Cortex of kidney (tissue), 1 donor: ENCODE measurements at places on chromosomes 5 and 9.

DNA sequence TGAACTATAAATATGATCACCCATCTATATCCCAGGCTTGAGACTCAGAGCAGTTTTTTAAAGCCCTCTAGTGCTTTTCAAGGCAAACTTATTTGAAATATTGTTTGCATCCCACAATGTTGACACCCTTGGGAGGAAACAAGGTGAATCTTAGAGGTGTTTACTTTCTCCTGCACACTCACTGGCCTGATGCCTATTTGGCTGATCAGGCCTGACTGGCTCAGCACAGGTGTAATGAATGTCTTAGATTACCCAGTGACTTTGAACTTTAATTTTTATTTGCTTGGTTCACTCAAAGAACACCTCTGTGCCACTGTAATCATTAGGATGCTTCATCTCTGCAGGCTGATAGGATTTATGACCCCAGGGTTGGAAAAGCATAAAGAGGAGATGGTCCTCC lies 158.3 kb downstream of the KCTD16 start:
- no peak for DNase-seq

GRCh38 chr5:88671106-88671504 lies 211.9 kb downstream of the MEF2C start:
- DNase-seq, result no peak

DNA sequence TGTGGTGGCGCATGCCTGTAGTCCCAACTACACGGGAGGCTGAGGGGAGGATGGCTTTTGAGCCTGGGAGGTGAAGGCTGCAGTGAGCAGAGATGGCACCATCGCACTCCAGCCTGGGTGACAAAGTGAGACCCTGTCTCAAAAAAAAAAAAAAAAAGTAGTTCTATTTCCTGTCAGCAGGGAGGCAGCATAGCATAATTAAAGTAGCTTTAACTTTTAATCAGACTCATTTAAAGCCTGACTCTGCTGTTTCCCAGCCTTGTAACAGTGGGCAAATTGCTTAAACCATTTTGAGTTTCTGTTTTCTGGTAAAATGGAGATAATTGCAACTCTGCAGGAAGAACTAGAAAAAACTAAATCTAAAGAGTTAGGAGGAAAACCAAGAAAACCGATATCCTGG lies 31.2 kb downstream of the CNOT6 start:
- no peak for DNase-seq

DNA sequence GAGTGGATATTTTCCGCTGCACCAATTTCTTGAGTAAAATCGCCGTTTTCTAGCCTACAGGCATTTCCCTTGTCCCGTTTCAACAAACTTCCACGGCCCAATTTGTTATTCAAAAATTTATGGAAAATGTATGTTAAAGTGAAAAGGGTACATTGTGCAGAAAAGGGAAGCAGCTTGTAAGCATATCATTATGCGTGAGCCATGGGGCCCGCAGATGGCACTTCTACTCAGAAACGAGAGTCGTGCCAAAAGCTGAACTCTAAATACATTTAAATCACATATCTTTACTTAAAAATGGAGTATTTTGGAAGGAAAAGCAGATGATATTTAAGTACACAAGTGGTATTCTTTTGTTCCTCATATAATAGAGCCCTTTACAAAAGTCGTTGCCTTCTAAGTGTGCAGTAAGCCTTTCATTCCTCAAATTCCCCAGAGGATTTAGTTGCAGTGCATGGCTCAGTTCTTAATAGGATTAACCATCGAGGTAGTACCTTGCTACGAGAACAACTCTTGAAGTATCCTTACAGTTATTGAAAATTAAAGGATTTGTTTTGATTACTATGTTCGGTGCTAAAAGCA lies 1227.2 kb upstream of the WWC1 start:
- DNase-seq, result no peak

DNA sequence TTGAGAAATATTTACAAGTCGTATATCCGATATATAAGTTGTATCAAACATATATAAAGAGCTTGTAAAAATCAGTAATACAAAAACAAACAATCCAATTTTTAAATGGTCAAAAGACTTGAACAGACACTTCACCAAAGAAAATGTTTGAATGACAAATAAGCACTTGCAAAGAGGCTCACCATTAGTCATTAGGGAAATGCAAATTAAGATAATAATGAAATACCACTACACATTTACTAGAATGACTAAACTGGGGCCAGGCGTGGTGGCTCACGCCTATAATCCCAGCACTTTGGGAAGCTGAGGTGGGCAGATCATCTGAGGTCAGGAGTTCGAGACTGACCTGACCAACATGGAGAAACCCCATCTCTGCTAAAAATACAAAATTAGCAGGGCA lies 134.6 kb upstream of the HAND1 start:
- DNase-seq, result no peak

GRCh38 chr5:31229266-31229665 lies 35.8 kb downstream of the CDH6 start:
- no peak for DNase-seq
